ENCODE measurements at places on chromosomes 5 and 9. TPM values are rescaled to one million over a fixed set of nuclear protein-coding genes. Genes with fewer than 3 reads are reported as not detected.

DNA sequence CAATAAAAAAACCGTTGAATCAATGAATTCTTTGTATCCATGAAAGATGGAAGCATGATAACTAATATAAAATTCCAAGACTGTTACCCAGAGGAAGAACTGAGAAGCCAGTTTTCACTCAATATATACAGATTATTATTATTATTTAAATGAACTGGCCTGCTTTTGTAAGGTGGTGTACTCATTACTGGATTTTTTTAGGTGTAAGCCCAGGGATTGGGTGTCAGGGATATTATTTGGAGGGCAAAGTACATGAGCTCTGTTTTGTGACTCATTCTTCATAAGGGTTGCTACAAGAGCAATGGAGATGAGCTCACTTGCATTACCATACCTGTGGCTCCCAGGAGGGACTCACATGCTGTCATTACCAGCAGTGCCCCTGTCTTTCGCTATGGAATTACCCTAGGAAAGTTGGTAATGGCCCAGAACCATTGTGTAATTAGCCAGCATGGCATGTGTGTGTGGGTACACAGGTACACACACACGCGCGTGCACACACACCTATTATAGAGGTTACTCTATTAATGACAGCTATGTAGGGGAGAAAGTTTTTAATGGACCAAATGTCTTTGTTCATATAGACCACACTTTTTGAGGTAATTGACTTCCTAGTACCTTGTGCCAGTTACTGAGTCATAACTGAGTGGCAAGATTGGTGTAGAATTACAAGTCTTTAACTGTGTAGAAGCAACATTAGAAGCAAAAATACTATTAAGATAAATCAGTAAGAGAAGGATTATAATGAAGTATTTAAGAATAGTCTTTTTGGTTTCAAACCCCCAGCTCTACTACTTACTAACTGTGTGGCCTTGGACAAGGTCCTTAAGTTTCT, 143.4 kb downstream of the GDNF start:
- H3K36me3 ChIP-seq, result no peaks in the 10 kb centered on the region
- H3K4me3 ChIP-seq, result no peak overlapping the region
- no peak overlapping the region for H3K27ac ChIP-seq
- H3K27me3 ChIP-seq, result no peaks in the 10 kb centered on the region
- H3K4me1 ChIP-seq, result no peaks in the 10 kb centered on the region

DNA sequence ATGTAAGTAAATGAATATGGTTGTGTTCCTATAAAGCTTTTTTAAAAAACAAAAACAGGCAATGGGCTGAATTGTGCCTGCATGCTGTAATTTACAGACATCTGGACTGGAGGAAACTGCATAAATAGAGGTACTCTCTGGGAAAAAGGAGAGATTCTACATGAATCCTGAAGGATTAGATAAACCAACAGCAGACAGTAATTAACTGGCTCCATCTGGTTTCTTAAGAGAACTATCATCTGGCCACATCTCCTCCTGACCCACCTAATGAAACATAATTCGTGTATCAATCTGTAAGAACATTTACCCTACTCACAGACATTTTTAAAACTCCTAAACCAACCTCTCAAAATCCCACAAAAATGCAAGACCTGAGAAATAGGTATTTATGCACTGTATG, 528.1 kb upstream of the ST8SIA4 start:
- no peaks in the 10 kb centered on the region for H3K4me1 ChIP-seq
- no peak overlapping the region for H3K27ac ChIP-seq
- H3K27me3 ChIP-seq, result no peaks in the 10 kb centered on the region
- no peak overlapping the region for H3K4me3 ChIP-seq
- no peak for DNase-seq
- no peaks in the 10 kb centered on the region for H3K36me3 ChIP-seq

GRCh38 chr5:60492958-60493357, 207.0 kb downstream of the DEPDC1B start:
- H3K4me1 ChIP-seq, result no peaks in the 10 kb centered on the region
- H3K27me3 ChIP-seq, result no peaks in the 10 kb centered on the region
- no peaks in the 10 kb centered on the region for H3K36me3 ChIP-seq
- H3K4me3 ChIP-seq, result no peak overlapping the region
- DNase-seq, result no peak

DNA sequence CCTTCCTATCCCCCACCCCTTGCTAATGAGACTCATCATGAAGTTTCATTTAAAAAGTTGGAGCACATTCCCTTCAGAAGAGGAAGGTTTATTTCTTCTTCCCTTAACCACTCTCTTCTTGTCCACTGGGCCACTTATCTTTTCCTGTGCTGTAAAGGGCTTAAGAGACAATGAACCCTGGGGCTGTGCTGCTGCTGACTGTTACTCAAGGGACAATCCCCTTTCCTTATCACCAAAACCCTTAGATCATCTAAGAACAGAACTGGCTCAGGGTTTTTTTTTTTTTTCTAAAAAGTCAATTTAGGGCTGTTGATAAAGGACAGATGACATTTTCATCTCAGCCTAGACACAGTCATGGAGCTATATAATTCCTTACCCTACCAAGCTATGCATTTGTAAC, 29.6 kb downstream of the CAPSL start:
- no peak overlapping the region for H3K4me3 ChIP-seq
- H3K4me1 ChIP-seq, result no peaks in the 10 kb centered on the region

GRCh38 chr5:146209714-146210113, 6.3 kb downstream of the RBM27 start:
- H3K4me1 ChIP-seq, result peaks cover 8% of the 10 kb centered on the region
- DNase-seq, result no peak
- no peaks in the 10 kb centered on the region for H3K27me3 ChIP-seq
- H3K27ac ChIP-seq, result no peak overlapping the region
- no peaks in the 10 kb centered on the region for H3K36me3 ChIP-seq
- H3K4me3 ChIP-seq, result no peak overlapping the region

- H3K27ac ChIP-seq, result no peak overlapping the region
- no peak overlapping the region for H3K4me3 ChIP-seq
- H3K27me3 ChIP-seq, result no peaks in the 10 kb centered on the region
- no peaks in the 10 kb centered on the region for H3K36me3 ChIP-seq
- DNase-seq, result no peak
- no peaks in the 10 kb centered on the region for H3K4me1 ChIP-seq
These were observed 298.3 kb upstream of the EFNA5 start for GRCh38 chr5:107968998-107969397.

DNA sequence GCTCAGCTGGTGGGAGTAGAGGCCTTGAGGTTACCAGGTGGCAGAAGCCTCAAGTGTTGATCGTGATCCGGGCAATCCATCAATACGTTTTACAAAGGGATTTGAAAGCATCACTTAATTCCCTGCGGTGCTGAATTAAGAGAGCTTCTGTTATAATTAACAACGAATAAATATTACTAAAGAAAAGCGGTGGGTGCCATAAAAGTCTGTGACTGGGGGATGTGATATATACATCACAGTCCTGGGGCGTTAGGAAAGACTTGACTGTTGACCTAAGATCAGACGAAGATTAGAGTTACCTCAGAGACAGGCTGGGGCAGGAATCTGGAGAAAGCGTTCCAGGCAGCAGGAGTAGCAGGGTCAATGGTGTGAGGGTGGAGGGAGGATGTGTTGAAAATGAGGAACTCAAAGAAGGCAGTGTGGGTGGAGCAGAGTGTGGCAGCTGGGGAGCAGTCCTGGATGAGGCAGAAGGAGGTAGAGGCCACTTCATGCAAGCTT, 6.7 kb upstream of the C5orf63 start:
- H3K4me3 ChIP-seq, result no peak overlapping the region
- H3K27ac ChIP-seq, result peak overlapping the region; percentile 46
- no peaks in the 10 kb centered on the region for H3K36me3 ChIP-seq
- H3K27me3 ChIP-seq, result no peaks in the 10 kb centered on the region
- peaks cover 38% of the 10 kb centered on the region for H3K4me1 ChIP-seq

GRCh38 chr5:177968661-177969211, 27.3 kb downstream of the PROP1 start:
- H3K36me3 ChIP-seq, result no peaks in the 10 kb centered on the region
- H3K27me3 ChIP-seq, result no peaks in the 10 kb centered on the region
- H3K4me3 ChIP-seq, result no peak overlapping the region
- H3K4me1 ChIP-seq, result no peaks in the 10 kb centered on the region
- DNase-seq, result no peak
- no peak overlapping the region for H3K27ac ChIP-seq

DNA sequence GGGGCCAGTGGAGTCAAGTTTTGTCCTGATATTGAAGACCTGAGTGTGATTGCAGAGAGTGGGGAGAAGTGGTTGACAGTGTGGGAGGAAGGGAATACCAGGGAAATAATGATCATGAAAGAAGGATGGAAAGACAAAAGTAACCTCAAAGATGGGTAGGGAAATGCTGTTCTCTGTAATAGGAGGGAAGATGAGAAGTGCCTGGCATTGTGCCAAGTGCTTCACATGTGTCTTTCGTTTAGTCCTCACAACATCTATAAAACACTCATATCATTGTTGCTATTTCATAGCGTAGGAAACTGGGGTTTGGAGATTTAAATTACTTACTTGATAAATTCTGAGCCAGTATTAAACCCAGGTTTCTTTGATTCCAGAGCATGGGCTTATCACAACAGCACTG, 472.3 kb downstream of the LRRC70 start:
- H3K4me3 ChIP-seq, result no peak overlapping the region
- no peaks in the 10 kb centered on the region for H3K27me3 ChIP-seq
- H3K4me1 ChIP-seq, result peaks cover 8% of the 10 kb centered on the region
- no peak overlapping the region for H3K27ac ChIP-seq
- H3K36me3 ChIP-seq, result no peaks in the 10 kb centered on the region
- no peak for DNase-seq

- H3K27ac ChIP-seq, result no peak within 1 kb of the TSS
- peaks cover 10% of the 10 kb centered on the region for H3K4me1 ChIP-seq
- H3K4me3 ChIP-seq, result peak within 1 kb of the TSS; percentile 27
- H3K27me3 ChIP-seq, result peaks cover 63% of the 10 kb centered on the region
- no peaks in the 10 kb centered on the region for H3K36me3 ChIP-seq
These were observed at the start of gene CFAP77 for GRCh38 chr9:132409828-132410528. Gene CFAP77 (plus strand): TSS chr9:132410211. CDS start chr9:132410272, 61 bp downstream.

GRCh38 chr5:136675769-136676168, 310.4 kb upstream of the TRPC7 start:
- H3K27ac ChIP-seq, result no peak overlapping the region
- H3K4me3 ChIP-seq, result no peak overlapping the region
- no peaks in the 10 kb centered on the region for H3K27me3 ChIP-seq
- H3K36me3 ChIP-seq, result no peaks in the 10 kb centered on the region
- H3K4me1 ChIP-seq, result peaks cover 2% of the 10 kb centered on the region
- DNase-seq, result no peak

DNA sequence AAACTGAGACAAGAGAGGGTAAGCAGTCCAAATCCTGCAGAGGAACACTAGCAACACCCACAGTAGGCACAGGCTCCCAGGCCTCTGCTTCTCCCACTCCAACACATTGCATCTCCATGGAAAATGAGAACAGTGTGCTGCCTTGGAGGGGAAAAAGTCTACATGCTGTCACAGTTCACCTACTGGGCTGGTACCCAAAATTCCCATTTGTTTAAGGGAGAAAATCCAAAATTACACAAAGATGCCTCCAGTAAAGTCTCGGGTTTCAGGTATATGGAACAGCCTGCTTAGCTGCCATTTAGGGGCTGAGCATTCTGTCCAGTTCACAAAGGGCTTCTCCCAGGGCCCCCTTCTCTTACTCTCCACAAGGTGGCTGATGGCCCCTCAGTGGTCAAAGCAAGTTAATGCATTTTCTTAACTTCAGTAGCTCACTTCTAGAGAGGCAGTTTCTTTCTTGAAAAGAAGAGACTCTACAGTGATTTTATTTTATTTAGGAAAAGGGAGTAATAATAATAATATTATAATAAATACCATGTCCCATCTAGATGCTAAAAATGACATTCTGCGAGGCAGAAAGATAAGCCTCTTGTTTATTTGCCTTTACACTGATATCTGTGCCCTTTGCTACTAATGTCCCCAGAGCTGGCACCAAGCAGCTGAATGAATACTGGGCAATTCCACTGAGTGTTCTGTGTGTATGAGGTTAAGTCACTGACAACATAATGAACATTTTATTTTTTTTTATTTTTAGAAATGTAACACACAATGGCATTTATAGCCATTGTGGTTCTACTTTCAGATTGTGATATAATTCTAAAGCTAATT, 89.4 kb downstream of the RGS7BP start:
- H3K4me3 ChIP-seq, result no peak overlapping the region
- H3K36me3 ChIP-seq, result no peaks in the 10 kb centered on the region
- H3K4me1 ChIP-seq, result no peaks in the 10 kb centered on the region
- no peaks in the 10 kb centered on the region for H3K27me3 ChIP-seq
- H3K27ac ChIP-seq, result no peak overlapping the region

DNA sequence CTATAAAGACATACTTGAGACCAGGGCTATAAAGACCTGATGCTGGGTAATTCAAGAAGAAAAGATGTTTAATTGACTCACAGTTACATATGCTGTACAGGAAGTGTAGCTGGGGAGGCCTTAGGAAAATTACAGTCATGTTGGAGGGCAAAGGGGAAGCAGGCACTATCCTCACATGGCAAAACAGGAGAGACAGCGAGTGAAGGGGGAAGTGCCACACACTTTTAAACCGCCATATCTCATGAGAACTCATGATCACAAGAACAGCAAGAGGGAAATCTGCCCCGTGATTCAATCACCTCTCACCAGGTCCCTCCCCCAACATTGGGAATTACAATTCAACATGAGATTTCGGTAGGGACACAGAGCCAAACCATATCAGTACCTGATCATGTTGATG, 89.9 kb upstream of the ADAMTSL1 start:
- H3K36me3 ChIP-seq, result no peaks in the 10 kb centered on the region
- H3K27me3 ChIP-seq, result no peaks in the 10 kb centered on the region
- H3K4me1 ChIP-seq, result no peaks in the 10 kb centered on the region
- no peak overlapping the region for H3K27ac ChIP-seq

DNA sequence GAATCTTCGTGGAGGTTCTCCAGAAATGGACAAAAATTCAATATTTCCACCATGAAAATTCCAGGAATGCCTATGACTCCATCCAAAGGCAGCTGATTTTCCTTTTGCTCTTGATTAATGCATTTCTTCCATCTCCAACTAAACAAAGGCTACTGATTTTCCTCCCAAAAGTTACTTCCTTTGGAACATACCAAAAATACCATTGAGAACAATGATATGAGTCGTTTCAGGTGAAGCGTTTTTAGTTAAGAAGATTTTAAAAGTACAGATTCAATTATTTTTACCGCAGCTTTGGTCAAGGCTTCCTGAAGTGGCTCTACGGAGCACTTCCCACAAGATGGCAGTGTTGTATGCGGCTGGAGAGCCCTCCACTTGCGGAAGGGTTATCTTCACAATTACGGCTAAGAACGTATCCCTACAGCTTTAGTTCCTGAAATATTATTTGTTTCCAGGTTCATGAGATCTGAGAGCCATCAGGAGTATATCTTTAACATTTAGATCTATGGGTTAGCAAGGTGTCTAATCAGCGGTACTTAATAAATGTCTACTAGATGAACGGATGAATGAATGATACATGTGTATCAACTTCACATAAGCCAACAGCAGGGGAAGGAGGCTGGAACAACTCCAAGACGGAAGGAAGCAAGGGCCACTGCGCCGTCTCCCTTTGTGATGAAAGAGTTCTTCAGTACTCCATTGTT, 35.9 kb upstream of the ARSB start:
- H3K36me3 ChIP-seq, result no peaks in the 10 kb centered on the region
- H3K4me1 ChIP-seq, result no peaks in the 10 kb centered on the region
- H3K27me3 ChIP-seq, result no peaks in the 10 kb centered on the region
- peak; percentile 43 for DNase-seq
- H3K27ac ChIP-seq, result no peak overlapping the region
- no peak overlapping the region for H3K4me3 ChIP-seq

FOXD4L4 gene
- 0.03 TPM for polyA plus RNA-seq

ANKRD18B gene
- polyA plus RNA-seq, result 0.22 TPM

PTGDS gene
- polyA plus RNA-seq, result 4.6 TPM

ESM1 gene
- polyA plus RNA-seq, result 2.9 TPM

ARSK gene
- 7.9 TPM for polyA plus RNA-seq

SLC36A2 gene
- polyA plus RNA-seq, result not detected

EDIL3 gene
- polyA plus RNA-seq, result 31.2 TPM
